ENCODE measurements at places on chromosomes 2 and 18.

DNA sequence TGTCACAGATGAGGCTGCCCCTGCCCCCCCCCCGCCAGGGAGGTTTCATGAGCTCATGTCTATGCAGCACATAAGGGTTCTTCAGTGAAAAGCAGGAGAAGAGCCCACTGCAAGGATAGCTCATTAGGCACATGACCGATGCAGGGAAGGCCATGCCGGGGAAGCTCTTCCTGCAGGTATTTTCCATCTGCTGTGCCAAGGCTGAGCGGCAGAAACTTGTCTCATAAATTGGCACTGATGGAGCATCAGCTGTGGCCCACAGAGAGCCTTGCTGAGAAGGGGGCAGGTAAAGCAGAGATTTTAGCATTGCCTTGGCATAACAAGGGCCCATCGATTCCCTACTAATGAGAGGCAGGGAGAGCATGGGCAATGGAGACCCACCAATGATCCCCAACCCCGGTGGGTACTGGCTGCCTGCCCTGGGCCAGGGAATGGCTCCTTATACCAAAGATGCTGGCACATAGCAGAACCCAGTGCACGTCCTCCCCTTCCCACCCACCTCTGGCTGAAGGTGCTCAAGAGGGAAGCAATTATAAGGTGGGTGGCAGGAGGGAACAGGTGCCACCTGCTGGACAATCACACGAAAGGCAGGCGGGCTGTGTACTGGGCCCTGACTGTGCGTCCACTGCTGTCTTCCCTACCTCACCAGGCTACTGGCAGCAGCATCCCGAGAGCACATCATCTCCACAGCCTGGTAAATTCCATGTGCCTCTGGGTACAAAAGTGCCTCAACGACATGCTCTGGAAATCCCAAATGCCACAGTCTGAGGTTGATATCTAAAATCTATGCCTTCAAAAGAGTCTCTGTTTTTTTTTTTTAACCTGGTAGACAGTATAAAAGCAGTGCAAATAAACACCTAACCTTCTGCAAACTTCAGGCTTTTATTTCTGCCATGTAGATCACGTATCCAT lies 41.4 kb downstream of the STEAP3 start:
- DNase-seq: no peak

- no peak for DNase-seq
These were observed 656.4 kb downstream of the MBD2 start for GRCh38 chr18:53567929-53568574.

DNA sequence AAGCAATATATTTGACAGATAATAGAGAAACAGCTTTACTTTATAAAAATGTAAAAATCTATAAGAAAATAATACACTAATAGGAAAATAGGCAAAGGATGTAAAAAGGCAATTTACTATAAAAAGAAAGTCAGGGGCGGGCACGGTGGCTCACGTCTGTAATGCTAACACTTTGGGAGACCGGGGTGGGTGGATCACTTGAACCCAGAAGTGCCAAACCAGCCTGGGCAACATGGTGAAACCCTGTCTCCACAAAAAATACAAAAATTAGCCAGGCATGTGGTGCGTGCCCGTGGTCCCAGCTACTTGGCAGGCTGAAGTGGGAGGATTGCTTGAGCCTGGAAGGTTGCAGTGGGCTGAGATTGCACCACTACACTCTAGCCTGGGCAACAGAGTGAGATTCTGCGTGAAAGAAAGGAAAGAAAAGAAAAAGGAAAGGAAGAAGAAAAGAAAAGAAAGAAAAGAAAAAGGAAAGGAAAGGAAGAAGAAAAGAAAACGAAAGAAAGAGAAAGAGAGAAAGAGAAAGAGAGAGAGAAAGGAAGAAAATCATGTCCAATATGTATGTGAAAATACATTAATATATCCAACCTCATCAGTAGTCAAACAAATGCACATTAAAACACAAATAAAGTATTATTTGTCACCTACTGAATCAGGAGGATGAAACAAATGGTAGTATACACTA lies 65.1 kb downstream of the ADD2 start:
- DNase-seq: no peak

- no peak for DNase-seq
These were observed 348.1 kb downstream of the SOCS6 start for GRCh38 chr18:70636991-70637390.

DNA sequence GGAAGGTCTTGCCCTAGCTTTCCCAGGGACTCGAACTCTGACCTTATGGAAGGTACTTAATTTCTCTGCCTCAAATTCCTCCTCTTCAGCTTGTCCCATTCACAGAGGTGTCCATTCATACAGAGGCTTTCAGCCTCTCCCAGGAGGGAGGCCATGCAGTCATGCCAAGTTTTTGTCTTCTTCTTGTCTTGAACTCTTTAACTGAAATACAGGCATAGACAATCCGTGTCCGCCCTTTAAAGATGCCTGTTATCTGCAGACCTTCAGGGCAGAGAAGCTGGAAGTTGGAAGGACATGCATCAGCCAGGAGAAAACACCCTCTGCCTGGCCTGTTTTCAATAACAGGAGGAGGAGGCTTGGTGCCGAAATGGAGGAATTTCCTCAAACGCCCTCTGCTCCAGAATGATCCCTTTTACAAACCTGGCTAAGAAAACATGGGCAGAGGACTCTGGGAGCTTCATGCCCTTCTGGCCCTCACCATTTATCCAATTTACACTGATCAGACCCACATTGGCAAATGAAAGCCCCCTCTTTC lies 308.3 kb downstream of the MYCN start:
- DNase-seq: no peak

DNA sequence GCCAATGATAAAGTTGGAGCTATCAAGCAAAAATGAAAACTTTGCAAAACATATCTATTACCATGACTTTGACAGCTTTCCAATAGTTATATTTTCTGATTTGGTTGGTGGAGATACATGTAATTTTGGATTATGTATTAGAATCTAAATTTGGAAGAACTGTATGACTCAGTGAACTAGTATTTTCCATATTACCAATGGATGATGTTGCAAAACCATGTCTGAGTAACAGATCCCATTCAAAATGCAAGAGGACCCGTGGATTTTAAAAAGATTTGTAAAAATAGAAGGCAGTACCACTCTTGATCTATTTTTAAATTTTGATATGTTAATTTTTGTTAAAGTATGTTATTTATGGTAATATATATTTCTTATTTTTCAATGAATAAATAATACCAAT lies 83.0 kb downstream of the TAF4B start:
- DNase-seq: no peak

- no peak for DNase-seq
These were observed 13.5 kb upstream of the LBH start for GRCh38 chr2:30217644-30218337.

DNA sequence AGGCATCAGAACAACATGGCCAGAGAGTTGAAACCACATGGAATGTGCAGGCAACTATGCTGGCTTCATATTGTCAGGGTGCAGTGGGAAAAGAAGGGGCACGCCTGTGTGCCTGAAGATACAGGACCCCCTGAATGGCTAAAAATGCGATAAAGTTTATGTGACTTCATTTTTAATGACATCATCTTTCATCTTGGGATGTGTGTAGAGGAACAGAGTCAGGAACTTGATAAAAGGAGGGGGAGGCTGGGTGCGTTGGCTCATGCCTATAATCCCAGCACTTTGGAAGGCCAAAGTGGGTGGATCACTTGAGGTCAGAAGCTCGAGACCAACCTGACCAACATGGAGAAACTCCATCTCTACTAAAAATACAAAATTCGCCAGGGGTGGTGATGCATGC lies 872.6 kb downstream of the TDRD15 start:
- DNase-seq: no peak

DNA sequence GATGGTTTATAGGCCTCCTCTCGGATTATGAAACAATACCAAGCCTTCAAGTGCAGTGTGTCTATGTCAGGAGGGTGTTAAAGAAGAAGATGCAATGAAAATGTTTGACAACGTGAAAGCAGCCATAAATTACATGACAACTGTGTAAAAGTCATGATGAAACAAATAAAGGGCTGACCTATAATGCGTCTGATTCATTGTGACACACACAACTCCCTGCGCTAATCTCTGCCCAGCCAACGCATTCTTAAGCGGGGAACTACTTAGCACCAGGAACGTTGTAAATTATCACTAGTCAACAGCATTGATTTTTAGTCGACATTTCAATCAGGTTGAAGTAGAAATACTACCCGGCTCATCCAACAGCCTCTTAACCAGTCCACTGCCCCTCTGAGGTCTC lies 26.8 kb downstream of the BCL11A start:
- no peak for DNase-seq

- no peak for DNase-seq
These were observed 101.4 kb upstream of the RAB6C start for GRCh38 chr2:129877795-129878775.

GRCh38 chr2:228728961-228729360 lies 542.1 kb downstream of the PID1 start:
- no peak for DNase-seq

DNA sequence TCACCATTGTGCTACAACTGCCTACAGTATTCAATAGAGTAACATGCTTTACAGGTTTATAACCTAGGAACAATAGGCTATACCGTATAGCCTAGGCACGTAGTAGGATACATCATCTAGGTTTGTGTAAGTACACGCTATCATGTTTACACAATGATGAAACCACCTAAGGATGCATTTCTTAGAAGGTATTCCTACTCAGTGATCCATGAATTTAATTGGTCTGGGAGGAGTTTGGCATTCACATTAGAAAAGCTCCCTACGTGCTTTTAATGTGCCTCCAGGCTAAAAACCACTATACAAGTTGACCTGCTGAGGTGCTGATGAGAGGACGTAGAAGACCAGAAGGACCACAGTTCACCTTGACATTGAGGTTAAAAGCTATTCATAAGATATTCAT lies 154.5 kb upstream of the LRRTM1 start:
- DNase-seq: no peak

DNA sequence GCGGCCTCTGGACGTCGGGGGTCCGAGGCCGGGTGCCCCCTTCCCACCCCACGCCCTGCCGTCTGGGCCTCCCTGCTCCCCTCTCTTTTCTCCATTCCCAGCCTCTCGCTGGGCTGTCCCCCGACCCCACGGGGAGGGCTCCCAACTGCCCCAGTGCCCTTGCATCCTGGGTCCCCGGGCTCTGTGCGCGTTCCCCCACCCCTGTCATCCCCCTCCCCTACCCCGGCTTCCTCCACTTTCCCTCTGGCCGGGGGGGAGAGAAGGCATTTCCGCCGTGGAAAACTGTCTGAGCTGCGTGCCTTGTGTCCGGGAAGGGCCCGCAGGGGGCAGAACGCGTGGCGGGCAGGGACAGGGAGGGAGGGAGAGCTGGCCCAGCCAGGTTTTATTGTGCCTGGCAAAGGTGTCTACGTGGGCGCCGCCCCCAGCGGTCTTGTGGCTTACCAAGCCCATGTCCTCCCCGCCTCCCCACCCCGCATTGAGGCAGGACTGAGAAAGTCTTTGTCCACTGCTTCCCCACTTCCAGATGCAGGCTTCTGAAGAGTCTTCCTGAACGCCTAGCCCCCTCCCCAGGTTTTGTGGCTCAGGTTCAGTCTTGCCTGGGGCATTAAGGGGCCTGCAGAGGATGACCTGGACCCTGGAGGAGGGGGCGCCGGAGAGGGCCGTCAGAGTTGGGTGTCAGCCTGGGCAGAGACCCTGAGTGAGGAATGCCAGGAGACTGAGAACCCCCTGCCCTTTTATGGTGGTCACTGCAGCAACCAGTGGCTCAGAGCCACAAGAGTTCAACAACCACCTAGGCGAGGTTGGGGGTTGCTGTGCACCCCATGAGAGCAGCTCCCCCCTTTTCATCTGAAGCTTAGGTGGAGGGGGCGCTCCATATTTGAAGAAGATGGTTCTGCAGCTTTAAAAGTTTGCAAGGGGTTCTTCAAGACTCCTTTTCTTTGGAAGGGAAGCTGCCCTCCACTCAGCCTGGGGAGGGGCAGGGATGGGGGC lies 1.3 kb downstream of the ITM2C start:
- no peak for DNase-seq

- DNase-seq: no peak
These were observed 68.9 kb upstream of the STPG4 start for GRCh38 chr2:47223980-47224379.

- no peak for DNase-seq
These were observed 10.6 kb upstream of the NEMP2 start for GRCh38 chr2:190545093-190545492.

- no peak for DNase-seq
These were observed 46.6 kb upstream of the CTLA4 start for GRCh38 chr2:203820969-203821368.

DNA sequence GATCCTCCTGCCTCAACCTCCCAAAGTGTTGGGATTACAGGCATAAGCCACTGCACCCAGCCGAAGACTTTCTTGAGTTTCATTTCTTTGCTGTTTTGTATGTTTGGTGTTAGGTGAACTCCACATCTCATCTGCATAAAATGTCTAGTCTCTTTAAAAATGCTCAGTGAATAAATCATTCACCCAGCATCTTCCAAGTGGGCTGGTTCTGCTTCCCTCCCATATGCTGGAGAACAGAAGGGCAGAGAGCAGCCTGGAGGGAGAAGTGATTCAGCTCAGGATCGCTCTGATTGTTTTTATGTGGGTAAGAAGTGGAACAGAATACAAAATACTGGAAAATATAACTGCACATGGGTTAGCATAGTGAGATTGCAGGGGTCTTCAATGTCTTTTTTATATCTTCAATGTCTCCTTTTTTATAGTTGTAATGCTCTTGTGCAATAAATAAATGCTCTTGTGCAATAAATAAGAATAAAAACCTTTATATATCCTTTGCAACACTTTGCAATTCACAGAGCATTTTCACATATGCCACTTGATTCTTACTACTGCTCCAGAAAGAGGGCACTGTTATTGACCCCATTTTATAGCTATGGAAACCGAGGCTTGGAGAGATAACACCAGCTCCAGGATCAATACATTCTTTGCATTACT lies 253.0 kb upstream of the NCKAP5 start:
- no peak for DNase-seq

DNA sequence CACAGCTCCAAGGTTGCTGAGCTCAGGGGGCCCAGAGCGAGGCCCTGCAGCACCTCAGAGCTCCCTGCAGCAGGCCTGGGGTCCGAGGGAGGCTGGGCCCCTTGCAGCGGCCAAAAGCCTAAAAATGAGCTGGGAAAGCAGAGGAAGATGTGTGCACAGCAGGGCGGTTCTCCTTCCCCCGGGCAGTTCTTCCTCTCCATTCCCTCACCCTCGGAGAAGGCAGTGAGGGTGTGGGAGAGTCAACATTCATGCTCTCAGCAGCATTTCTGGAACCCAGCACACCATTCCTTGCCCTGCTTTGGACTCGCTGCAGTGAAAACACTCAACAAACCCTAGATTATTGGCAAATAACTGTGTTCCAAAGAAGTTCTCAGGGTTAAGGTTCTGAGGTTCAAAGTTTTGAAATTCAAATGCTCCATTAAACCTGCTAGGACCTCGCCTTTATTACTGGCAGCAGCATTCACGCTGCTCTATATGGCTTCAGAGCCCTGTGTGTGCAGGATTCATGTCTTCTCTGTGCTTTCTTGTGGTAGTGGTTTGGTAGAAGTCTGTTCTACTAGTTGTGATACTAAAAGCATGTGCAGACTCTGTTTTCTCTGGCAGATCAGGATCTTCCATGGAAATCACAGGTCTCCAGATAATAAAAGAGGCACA lies 79.1 kb downstream of the CTIF start:
- DNase-seq: no peak

Measured in activated T-cell treated with anti-CD3 and anti-CD28 coated beads for 4 hours (primary cell).